ENCODE measurements at places on chromosomes 16 and 17.

DNA sequence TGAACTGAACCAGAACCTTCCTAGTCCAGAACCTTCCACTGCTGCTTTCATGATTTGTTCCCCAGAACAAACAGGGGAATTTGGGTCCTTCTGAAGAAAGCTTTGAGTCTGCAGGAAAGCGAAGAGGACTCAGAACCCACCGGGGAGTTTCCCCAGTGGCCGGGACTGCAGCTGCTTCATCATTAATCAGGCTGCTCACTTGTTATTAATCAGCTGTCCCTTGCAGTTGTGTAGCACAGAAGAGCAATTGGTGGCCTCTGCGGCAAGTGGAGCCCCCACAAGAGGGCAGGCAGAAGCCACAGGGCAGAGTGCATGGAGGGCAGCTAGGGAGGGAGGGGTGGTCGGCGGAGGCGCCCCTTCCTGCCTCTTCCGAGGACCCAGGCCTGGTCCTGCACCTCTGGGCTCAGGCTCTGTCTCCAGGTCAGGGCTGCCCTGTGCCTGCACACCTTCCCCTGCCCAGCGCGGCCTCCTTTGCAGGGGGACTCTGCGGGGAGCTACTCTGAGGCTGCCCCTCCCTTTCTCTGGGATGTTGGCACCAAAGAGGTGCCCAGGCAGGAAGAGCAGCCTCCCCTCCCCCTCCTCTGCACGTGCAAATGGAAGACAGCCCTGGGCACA, 6.9 kb downstream of the CCL17 start:
- no peak for DNase-seq

DNA sequence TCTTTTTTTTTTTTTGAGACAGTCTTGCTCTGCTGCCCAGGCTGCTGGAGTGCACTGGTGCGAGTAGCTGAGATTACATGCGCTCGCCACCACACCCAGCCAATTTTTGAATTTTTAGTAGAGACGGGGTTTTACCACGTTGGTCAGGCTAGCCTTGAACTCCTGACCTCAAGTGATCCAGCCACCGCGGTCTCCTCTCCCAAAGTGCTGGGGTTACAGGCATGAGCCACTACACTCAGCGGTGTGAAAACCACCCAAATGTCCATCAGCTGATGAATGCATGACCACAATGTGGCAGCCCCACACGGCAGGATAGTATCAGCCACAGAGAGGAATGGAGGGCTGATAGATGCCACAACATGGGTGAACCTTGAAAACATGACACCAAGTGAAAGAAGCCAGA, 2.1 kb downstream of the P2RX5 start:
- DNase-seq, result no peak

GRCh38 chr17:30824002-30824355, 513 bp downstream of the CRLF3 start:
- DNase-seq, result no peak

DNA sequence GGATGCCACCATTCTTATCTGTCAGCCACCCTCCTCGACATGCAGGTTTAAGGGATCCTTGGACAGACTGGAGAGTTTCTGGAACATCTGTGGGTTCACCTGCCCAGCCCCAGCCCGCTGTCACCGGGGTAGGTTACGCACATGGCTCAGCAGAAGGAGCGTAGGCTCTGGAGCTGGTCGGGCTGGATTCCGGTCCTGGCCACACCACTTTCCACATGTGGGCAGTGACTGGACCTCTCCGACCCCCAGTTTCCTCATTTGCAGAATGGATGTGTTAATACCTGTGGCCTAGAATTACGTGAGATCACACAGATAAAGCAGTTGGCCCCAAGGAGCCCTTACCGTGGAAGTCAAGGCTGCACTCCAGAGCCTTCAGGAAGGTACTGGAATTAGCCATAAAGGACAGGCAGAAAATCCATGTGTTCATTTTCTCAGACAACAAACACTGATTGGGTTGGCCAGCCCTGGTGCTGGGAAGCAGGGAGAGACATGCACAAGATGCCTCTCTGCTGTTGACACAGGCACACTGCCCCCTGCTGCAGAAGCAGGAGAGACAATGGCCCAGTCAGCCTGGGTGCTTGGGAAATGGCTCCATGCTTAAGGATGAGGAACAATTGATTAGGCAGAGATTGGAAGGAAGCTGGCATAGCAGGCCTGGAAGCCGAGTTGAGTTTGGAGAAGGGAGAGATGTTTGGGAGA, 58.8 kb downstream of the SF3B3 start:
- DNase-seq, result no peak

- peak; percentile 49 for DNase-seq
These were observed 12.7 kb downstream of the SLC35B1 start for GRCh38 chr17:49694847-49695697.

GRCh38 chr17:606508-607250, 108.0 kb downstream of the VPS53 start:
- DNase-seq, result no peak

DNA sequence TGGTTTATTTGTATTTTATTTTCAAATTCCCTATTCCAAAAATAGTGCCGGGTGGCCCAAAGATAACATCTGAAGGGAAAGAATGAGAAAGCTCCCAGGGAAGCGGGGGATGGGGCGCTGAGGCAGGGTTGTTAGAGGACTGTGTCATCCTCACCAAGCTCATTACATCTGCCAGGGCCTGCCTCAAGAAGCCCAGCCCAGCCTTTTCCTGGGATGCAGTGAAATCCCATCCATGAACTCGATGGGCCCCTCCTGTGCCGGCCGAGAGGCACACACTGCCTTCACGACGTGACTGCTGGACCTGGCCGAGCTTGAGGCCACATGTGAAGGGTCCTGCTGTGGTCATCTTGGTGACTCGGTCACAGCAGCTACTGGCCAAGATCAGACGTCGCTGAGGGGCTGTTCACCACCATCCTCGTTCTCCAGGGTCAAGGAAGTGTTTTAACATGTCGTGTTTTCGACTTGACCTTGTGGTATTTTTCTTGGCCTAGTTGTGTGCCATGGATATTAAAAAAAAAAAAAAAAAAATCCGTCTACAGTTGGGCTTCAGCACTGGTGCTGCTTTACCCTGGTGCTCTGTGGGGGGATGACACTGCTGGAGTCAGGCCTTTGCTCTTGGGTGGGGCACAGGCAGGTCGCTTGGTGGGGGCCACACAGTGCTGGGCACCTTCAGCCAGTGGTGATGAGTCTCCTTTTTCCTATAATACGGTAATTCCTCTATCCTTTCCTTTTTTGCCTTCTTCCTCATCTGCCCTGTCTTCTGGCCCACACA, 4.9 kb downstream of the TIMM22 start:
- DNase-seq, result no peak

GRCh38 chr17:57859601-57860413, 10.0 kb upstream of the MRPS23 start:
- DNase-seq, result no peak

GRCh38 chr16:66036184-66036583, 330.3 kb upstream of the CDH5 start:
- no peak for DNase-seq

DNA sequence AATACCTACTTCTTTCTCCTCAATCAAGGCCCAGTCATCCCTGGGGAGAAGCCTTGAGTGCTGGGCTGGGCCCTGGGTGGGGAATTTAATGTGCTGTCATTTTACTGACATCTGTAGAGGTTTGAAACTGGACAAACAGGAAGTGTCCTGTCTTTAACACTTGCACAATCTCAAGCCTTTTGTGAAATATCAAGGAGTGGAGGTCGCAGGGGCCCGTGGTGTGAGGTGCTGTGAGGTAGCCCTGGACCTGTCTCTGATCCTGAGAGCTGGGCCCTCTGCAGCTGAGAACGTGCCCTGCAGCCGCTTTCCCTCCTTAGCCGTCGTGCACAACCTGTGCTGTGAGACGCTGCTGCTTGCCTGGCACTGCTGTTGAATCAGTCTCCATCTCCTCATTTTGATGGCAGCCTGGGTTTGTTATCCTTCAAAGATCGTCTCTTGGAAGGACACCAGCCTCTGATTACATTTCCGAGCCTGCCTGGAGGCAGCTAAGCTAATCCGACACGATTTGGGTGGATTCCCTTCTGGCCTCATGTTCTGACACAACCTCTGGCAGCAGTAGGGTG, 29.9 kb downstream of the SMARCE1 start:
- no peak for DNase-seq

- no peak for DNase-seq
These were observed 115.1 kb downstream of the PPM1E start for GRCh38 chr17:58870747-58871146.

Data from activated CD8-positive, alpha-beta memory T cell treated with anti-CD3 and anti-CD28 coated beads for 1 hour (primary cell).